ENCODE measurements at places on chromosomes 3 and 15.

- no peak for DNase-seq
Measured at GRCh38 chr15:25832158-25832557, 31.0 kb downstream of the ATP10A start.

DNA sequence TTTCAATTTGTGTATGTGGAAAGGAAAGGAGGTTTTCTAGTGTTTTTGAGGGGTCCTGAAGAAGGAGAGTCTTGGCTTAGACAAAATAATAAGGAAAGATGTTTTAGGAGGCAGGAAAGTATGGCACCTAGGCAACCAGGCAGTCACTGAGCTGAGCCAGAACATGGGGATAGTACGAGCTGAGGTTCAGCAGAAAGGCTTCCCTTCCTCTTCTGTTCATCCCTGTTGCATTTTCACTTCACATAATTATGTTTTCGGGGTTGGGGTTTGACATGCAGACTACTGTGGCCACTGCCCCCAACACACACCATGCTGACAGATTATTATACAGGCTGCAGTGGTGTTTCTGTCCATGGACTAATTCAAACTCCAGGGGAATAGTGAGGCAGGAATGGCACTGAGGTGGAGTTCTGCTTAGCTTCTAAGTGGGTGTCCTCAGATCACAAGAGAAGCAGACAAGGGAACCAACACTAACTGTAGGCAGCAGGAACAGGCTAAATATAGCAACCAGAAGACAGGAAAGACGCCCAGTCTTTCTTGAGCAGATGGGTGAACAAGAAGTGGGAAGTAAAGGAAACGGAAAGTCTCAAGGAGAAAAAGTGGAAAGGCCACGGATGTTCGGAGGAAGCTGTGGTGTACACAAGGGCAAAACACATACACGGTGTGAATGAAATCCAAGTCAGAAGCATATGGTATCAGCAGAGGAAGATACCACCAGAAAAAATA lies 305.8 kb downstream of the PLCL2 start:
- no peak for DNase-seq

- no peak for DNase-seq
Measured at GRCh38 chr15:64698823-64699222, 76.6 kb downstream of the RBPMS2 start.

- no peak for DNase-seq
Measured at GRCh38 chr15:29613951-29614382, 208.3 kb downstream of the TJP1 start.

DNA sequence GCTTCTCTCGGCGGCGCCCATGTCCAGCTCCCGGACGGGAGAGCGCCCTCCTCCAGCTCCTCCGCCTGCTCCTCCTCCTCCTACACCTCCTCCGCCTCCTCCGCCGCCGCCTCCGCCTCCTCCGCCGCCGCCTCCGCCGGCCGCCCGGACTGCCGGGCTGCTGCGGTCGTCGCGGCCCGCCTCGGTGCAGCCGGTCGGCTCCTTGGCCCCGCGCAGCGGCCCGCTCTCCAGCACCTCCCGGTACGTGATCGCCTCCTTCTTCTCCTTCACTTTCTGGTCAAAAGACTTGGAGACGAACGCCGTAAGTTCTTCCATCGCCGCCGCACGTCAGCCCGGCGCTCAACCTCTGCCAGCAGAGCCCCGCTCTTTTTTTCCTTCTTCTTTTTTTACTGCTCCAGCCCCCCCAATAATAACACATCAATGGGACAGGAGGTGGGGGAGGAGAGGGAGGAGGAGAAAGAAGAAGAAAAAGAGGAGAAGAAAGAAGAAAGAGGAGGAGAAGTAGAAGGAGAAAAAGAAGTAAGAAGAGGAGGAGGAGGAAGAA lies 438 bp downstream of the SHOX2 start:
- DNase-seq, result peak; percentile 20

- no peak for DNase-seq
Measured at GRCh38 chr15:31314380-31314779, 12.3 kb upstream of the KLF13 start.

GRCh38 chr3:102163039-102163817 lies 271.6 kb upstream of the ZPLD1 start:
- DNase-seq, result no peak

DNA sequence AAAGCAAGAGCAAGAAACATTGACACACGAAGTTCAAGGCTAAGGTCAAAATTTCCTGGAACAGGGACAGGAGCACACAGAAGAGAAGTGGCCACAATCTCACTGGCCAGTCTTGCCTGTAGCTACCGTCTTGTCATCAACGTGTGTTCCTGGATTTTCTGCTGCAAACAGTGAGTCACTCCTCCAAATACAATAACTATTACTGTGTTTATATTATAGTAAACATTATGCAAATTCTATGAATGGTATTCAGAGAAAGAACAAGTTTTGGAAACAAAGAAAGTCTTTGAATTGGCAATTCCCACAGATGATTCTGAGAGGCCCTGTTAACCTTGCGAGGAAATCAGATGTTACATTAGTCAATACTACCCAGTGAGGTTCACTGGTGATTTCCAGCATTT lies 220.5 kb downstream of the FAM43A start:
- no peak for DNase-seq

- DNase-seq, result no peak
Measured at GRCh38 chr3:7407107-7407506, 546.2 kb downstream of the GRM7 start.

GRCh38 chr15:65176056-65176455 lies 9.1 kb downstream of the CLPX start:
- DNase-seq, result no peak

DNA sequence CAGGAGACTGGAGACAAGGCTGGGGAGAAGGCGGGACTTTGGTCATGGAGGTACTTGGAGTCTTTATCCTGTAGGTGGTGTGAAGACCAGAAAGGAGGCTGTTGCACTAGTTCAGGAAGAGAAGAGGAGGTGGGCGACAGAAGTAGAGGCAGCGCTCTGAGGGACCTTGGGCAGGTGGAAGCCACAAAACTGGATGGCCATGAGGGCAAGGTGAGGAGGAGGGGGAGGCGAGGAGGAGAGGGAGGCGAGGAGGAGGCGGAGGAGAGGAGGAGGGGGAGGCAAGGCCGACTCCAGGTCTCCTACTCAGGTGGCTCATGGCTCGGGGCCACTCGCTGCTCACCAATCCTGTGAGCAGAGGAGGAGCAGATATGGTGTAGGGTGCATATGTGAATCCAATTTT lies 125.6 kb downstream of the RPLP1 start:
- no peak for DNase-seq

GRCh38 chr15:43150191-43150929 lies 17.0 kb downstream of the TMEM62 start:
- no peak for DNase-seq

- DNase-seq, result no peak
Measured at GRCh38 chr3:184231671-184232070, 2.3 kb downstream of the VWA5B2 start.

DNA sequence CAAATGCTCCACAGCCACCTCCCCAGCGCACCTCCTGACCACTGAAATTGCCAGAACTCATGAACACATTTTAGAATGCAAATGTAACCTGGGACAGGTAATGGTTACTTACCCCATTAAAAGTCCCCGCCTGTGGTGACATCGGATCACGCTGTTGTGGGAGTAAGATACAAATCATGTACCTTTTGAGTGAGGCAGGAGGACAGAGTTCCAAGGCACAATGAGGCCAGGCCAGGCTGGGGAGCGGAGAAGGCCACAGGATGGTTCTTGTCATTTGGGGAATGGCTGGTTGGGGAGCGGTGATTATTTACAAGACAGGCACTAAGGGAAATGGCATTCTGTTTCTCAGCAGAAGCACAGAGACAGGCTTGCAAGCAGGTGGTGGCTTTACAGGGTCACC lies 490.0 kb downstream of the EDEM1 start:
- no peak for DNase-seq

DNA sequence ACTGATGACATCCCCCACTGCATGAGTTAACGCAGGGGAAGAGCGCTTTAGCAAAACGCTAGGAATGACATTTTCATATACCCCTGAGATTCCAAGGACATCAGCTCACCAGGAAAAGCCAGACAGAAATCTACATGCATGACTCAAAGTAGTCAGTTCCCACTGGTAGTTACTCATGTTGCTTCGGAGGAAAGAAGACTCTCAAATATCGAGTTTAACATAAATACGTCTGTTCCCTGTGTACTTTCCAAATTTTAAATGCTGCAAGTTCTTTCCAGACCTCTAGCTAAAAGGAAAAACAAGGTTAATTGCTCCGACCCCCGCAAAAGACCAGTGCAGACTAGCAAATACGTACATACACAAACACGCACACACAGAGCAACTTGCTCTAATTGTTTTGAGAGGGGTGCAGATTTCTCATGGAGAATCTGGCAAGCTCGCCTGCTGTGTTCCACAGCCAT lies 115.4 kb upstream of the PRICKLE2 start:
- no peak for DNase-seq

- no peak for DNase-seq
Measured at GRCh38 chr15:77864211-77865105, 213.1 kb downstream of the TBC1D2B start.

- DNase-seq, result no peak
Measured at GRCh38 chr3:44066806-44067205, 174.9 kb upstream of the TOPAZ1 start.

DNA sequence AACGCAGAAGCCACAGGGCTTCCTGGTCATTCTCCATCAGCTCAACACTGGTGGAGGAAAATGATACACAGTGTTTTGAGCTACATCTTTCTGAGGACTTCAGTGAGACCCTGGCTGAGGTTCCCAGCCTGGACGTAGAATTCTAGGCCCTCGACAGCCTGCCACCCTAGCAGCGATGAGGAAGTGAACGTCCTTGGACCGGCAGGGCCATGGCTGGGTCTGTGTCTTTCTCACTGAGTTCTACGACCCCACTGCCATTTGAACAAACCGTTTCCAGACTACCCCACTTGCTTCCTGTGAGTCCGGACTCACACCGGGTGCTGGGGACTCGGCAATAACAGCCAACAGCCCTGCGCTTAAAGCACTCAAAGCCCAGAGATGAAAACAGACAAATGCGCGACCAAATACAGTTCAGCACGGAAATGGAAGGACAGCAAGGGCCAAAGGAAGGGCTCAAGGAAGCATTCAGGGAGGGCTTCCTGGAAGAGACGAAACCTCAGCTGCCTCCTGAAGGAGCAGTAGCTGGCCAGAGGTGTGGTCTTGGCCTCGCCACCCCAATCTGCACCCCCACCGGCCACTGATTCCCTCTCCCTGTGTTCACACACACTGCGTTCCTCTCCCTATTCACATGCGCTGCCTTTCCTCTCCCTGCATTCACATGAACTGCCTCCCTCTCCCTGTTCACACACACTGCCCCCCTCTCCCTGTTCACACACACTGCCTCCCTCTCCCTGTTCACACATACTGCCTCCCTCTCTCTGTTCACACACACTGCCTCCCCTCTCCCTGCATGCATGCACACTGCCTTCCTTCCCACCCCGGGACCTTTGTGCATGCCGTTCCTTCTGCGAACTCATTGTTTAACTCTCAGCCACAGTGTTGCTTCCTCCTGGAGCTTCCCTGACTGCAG lies 136.3 kb upstream of the PRR20G start:
- DNase-seq, result no peak

- DNase-seq, result no peak
Measured at GRCh38 chr3:142645236-142645793, 49.1 kb downstream of the PLS1 start.

DNA sequence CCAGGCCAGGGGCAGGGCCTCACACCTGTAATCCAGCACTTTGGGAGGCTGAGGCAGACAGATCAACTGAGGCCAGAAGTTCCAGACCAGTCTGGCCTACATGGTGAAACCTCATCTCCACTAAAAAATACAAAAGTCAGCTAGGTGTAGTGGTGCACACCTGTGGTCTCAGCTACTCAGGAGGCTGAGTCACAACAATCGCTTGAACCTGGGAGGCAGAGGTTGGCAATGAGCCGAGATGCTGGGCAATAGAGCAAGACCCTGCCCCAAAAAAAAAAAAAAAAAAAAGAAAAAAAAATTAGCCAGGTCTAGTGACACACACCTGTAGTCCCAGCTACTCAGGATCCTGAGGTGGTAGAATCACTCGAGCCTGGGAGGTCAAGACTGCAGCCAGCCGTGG lies 18.8 kb downstream of the MYO9A start:
- DNase-seq, result no peak

DNA sequence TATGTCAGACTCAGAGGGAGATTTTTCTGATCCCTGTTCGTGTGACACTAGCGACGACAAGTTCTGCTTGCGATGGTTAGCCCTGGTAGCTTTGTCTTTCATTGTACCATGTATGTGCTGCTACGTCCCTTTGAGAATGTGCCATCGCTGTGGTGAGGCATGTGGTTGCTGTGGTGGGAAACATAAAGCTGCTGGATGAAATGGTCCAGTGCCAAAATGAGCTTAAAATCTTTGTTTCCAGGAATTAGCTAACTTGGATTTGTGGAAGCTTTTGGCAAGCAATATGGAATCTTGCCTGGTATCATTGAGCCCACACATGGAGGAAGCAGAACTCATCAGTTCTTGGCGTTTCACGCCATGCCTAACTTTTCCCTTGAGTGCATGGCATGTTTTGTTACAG lies 98.8 kb downstream of the SPRED1 start:
- DNase-seq, result no peak

DNA sequence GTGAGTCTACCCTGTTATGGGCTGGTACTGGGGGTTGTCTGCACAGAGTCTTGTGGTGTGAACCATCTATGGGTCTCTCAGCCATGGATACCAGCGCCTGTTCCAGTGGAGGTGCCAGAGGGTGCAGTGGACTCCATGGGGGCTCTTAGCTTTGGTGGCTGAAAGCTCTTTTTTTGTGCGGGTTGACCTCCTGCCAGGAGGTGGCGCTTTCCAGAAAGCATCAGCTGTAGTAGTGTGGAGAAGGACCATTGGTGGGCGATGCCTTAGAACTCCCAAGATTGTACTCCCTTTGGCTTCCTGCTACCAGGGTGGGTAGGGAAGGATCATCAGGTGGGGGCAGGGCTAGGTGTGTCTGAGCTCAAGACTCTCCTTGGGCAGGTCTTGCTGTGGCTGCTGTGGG lies 602.6 kb downstream of the RSL24D1 start:
- DNase-seq, result no peak

- peak; percentile 67 for DNase-seq
Measured at GRCh38 chr15:42137461-42138261, 18.8 kb downstream of the PLA2G4F start.

DNA sequence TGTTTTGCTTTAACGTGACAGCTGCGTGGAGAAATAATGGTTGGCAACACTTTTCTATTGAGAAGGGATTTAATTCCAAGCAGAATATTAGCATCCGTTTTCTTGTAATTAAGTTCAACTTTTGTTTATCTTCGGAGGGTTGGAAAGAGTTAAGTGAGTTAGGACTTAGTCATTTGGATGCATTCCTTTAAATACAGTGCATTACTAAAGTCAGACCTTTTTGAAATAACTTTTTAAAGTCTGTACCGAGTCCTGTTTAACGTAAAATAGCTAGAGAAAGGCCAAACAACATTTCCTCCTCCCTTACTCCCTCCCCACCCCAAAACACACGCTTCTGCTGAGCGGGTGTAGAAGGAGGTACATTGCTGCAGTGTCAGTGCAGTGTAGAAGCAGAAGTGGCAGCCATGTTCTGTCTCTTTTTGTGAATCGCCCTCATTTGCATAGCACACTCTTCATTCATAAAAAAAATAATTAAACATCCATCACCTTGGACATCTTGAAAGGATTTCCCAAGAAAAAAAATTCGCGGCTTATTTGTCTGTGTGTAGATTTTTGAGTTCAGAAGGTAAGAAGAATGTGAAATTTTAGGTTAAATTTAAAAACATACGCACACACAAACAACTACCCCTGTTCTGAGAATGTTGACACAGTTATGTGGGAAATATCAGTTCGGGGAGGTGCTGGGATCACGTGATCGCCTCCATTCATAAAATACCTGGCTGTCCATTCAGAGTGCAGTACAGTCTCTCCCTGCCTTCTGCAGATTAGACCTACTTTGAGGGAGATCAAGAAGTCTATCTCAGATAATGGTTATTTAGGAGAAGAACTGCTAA lies 1.6 kb downstream of the SPRED1 start:
- peak; percentile 20 for DNase-seq

- DNase-seq, result no peak
Measured at GRCh38 chr15:90015749-90016148, 14.6 kb downstream of the ZNF710 start.
